ENCODE measurements at places on chromosomes 5 and 9. TPM values are rescaled to one million over a fixed set of nuclear protein-coding genes. Genes with fewer than 3 reads are reported as not detected.

The ELOVL7 gene
- 1.7 TPM for polyA plus RNA-seq

The NIPAL4 gene
- polyA plus RNA-seq = not detected

The SPATA31A3 gene
- not detected for polyA plus RNA-seq

The AQP7 gene
- polyA plus RNA-seq = 2.0 TPM

The DRD1 gene
- polyA plus RNA-seq = 0.10 TPM

The SLC34A1 gene
- not detected for polyA plus RNA-seq

The PCDHGB1 gene
- 1.4 TPM for polyA plus RNA-seq

The LAMC3 gene
- polyA plus RNA-seq = 0.63 TPM

The PFN3 gene
- not detected for polyA plus RNA-seq

The STK32A gene
- polyA plus RNA-seq = 6.8 TPM

The PCDHB9 gene
- polyA plus RNA-seq = 3.3 TPM

The ANKRD31 gene
- 0.28 TPM for polyA plus RNA-seq

The TSLP gene
- polyA plus RNA-seq = 1.4 TPM

The HTR4 gene
- 0.07 TPM for polyA plus RNA-seq

The ERMP1 gene
- 217 TPM for polyA plus RNA-seq

The PCDHA2 gene
- polyA plus RNA-seq = 0.17 TPM

The LMBRD2 gene
- polyA plus RNA-seq = 2.0 TPM

The FAM240B gene
- polyA plus RNA-seq = not detected

The GRAMD2B gene
- 28.4 TPM for polyA plus RNA-seq

The UBE2R2 gene
- 33.6 TPM for polyA plus RNA-seq

The TAF11L10 gene
- not detected for polyA plus RNA-seq

The FST gene
- polyA plus RNA-seq = 6.7 TPM

The TPPP gene
- 2.5 TPM for polyA plus RNA-seq

The RAB24 gene
- 17.0 TPM for polyA plus RNA-seq

The PTGS1 gene
- polyA plus RNA-seq = 8.2 TPM

The LCN12 gene
- polyA plus RNA-seq = 1.1 TPM

The TNFSF15 gene
- polyA plus RNA-seq = 0.02 TPM

The TIMD4 gene
- 0.67 TPM for polyA plus RNA-seq

The ZDHHC11 gene
- 2.1 TPM for polyA plus RNA-seq

Measured in ovary (tissue), 10 donors.